Central memory CD8-positive, alpha-beta T cell (primary cell): ENCODE measurements at places on chromosomes 2 and 18.

DNA sequence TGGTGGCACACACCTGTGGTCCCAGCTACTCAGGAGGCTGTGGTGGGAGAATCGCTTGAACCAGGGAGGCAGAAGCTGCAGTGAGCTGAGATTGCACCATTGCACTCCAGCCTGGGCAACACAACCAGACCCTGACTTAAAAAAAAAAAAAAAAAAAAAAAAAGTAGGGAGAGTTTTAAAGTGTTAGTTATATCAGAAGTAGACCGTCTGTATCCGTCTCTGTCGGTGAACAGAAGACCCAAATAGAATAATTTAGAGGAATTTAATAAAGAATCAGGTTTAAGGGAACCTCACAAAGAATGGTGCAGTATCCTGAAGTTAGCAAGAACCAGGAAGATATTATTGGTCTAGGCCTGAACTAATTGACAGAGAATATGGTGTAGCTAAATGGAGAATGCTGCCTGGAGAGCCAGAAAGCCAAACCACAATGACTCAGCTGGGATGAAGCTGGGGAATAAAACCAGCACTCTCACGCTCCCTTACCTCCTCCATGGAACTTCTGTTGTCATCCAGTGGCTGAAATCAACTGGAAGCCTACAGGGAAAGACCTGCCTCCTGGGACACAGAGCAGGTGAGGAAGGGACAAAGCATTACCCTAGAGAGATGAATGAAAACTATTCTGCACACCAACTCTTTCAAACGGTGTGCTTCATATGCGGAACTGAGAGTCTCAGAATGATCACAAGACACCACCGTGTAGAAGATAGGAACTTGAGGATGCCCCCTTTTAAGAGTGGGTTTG is 39.1 kb upstream of the PLEKHM3 start:
- no peak for DNase-seq

GRCh38 chr2:5691985-5692529 is at the start of gene SOX11:
Gene SOX11, plus strand, starts transcription at chr2:5692384. Its CDS starts 338 bp downstream, at chr2:5692722.
- no peak for DNase-seq

- DNase-seq, result no peak
These were observed 57.4 kb upstream of the PCBP1 start for GRCh38 chr2:70029814-70030409.

DNA sequence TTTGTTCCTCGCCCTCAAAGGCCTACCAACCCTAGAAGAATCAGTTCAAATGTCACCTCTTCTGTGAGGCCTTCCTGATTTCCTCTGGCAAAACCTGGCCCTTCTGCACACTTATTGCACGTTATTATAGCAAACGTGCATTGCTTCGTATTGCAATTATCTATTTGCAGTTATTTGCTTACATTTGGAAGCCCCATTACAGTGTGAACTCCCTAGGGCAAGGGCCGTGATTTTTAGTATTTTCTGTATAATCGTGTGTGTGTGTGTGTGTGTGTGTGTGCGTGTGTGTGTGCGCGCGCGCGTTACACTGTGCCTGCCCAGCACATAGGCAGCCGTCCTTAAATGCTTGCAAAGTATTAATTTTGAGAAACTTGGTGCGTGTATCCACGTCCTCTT is 460 bp upstream of the SEMA4F start:
- no peak for DNase-seq

DNA sequence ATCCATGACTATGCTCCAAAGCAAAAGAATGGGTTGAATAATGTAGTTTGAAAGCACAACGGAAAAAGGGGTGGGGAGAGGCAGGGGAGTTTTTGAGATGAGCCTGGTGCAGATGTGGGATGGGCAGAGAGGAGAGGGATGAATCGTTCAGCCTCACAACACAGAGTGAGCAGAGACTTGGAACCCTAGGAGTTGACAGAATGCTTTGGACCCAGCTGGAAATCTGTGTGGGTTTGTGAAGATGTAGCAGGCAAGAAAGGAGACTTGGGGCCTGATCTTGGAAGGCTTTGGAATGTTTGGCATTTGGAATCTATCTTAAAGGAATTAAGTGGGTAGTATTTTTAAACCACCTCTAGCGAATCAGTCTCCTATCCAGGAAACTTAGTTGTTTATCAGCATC is 66.0 kb upstream of the KCTD1 start:
- no peak for DNase-seq

DNA sequence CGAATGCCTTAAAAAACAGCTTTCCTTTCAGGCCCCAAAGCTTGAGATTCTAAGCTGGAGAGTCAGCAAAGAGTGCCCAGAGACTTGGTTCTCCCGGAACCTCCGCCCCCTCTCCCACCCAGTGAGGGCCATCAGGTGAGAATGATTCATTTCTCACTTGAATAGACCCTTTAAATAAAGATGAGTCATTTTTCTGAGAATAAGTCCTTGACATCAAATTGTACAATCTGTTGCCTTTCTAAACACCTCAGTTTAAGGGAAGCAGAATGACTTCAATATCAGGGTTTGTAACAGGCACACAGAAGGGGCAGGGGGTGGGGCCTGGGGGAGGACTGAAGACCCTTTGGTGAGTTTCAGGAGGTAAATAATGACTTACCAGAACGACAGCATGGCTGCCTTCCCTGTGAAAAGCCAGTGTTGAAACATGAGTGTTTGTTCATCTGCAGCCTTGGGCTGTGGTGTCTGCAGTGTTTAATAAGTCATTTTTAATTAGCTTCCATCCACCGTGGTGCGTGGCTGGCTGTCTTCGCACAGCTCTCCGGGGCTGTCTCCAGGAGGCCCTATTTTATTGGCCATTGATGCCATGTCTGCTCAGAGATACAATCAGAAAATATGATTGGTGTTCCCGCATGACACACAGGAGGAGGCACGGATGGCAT is 134.9 kb upstream of the ZNF236 start:
- no peak for DNase-seq
